Esophagus squamous epithelium (tissue), 5 donors: ENCODE measurements at places on chromosomes 11 and 22. TPM values are rescaled to one million over a fixed set of nuclear protein-coding genes. Genes with fewer than 3 reads are reported as not detected.

DNA sequence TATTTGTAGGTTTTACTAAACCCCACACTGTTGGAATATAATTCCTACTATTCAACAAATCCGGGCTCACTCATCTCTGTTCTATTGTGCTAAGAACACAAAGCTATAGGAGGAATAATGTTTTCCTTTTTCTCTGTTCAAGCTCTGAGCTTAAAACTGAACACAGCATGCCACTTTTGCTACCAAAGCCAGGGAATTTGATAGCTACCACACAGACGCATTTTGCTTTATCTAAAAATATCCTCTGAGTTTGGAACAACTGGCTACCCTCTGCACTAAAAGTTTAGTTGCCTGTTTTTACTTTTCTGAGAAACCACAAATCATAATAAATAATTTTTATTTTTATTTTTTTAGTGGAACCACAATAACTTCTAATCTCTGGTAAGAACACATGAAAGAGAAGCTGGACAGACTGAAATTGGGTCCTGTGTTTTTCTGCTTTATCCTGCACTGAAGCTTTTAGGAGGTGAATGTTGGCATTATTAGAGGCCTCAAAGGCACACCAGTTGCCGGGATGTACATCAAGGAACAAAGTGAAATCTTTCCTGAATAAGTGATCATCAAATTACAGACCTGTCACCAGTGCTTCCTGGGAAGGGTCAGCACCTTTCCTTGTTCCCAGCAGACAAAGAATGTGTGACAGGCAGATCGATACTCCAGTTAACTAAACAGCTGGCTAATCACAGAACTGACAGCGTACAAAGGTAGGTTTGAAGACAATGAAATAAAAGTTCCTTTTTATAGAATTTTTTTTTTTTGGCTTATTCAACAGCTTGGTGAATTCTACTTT, 523.2 kb upstream of the TENM4 start:
- no peak for DNase-seq

ART1 gene
- total RNA-seq, result not detected

- DNase-seq, result no peak
Measured at GRCh38 chr22:30324014-30324730, 2.6 kb downstream of the TBC1D10A start.

CPSF7 gene
- total RNA-seq, result 38.4 TPM

DNA sequence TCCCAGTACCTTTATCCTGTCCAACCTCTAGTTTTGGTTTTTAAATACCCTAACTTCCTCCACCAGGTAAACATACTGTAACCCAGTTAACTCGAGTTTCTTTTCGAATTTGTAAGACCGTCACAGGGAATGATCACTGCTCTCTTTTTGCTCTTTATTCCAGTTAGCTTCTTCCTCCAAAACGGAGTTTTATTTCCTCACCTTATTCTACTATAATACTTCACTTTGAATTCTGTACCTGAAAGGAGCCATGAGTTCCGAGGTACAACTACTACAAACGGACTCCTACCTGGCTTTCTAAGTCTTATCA, 1.4 kb downstream of the NUP98 start:
- DNase-seq, result no peak

- no peak for DNase-seq
Measured at GRCh38 chr22:47610764-47611163, 848.3 kb downstream of the TBC1D22A start.
